ENCODE measurements at places on chromosomes 16 and 17.

- no peak for DNase-seq
Observed at GRCh38 chr16:181565-182021, 1.3 kb downstream of the HBQ1 start.

- no peak for DNase-seq
Observed at GRCh38 chr17:27888945-27889344, 4.2 kb downstream of the LYRM9 start.

GRCh38 chr17:41413353-41413957 lies 10.9 kb downstream of the KRT37 start:
- no peak for DNase-seq

DNA sequence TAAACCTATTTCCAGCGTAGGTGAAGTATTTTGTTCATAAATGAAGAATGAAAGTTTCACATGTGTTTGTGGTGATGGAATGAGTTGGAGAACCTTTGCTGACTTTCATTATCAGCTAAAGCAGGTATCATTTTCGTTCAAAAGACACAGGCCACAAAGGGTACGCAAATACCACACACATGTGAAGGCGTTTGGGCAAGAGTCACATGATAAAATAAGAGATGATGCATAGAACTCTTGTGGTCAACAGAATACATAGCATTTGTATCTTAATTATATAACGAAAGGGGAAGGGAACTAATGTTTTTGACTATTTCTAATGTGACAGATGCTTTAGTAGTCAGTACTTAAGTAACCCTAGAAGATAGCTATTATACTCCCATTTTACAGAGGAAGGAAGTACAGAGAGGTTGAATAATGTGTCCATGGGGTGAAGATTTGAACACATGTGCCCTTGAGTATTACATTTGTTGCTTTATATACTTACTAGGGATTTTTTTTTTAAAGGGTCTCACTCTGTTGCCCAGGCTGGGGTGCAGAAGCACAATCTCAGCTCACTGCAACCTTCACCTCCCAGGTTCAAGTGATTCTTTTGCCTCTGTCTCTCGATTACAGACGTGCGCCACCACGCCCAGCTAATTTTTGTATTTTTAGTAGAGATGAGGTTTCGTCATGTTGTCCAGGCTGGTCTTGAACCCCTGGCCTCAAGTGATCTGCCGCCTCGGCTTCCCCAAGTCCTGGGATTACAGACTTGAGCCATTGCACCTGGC lies 4.8 kb downstream of the RPA1 start:
- no peak for DNase-seq

- DNase-seq, result no peak
Observed at GRCh38 chr16:600781-601180, 10.9 kb downstream of the RAB40C start.

GRCh38 chr16:60458255-60458654 lies 1578.0 kb downstream of the CDH8 start:
- no peak for DNase-seq

DNA sequence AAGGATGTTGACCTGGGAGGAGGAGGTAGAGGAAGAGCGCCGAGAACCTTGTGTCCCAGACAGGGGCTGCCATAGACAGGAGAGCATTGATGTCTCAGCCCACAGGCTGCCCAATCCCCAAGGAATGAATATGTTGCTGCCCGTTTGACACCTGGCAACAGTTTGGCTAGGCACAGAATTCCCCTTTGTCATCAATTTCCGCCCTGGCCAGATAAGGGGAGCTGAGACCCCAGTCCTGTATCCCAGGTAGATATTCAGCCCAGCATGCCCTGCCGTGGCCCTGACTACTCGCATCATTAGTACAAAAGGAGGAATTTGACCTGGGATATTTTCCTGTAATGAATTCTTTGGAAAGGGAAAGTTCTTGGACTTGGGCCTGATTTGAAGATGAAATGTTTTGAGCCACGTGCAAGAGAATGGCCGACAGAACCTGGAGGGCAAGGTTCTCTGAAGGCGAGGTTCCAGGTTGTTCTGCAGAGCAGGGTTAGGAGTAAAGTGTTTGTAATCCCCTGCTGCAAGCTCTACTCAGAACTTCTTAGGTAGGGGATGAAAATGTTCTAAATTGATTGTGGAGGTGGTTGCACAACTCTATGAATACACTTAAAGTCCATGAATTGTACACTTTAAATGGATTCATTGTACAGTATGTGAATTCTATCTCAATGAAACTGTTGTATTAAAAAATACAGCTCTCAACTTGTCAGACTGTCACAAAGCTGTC lies 108.8 kb downstream of the SOCS1 start:
- DNase-seq, result no peak

DNA sequence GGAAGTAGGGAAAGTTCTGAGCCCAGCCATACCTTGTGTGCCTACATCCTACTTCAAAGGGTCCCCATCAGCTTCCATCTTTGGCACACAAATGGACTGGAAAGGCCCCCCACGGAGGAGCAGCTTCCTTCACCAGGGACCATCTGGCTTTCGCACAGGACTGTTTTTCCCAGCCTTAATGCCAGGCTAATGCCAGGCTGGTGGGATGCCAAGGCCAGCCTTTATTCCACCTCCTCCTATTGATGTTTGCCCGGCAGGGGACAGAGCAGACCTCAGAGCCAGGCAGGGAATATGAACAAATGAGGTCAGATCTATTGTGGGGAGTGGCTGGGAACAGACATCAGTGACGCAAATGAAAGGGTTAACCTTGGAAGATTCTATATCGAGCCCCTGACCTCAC lies 5.7 kb downstream of the GPR179 start:
- DNase-seq, result no peak

GRCh38 chr17:57603546-57603945 lies 141.6 kb downstream of the CCDC182 start:
- DNase-seq, result no peak

DNA sequence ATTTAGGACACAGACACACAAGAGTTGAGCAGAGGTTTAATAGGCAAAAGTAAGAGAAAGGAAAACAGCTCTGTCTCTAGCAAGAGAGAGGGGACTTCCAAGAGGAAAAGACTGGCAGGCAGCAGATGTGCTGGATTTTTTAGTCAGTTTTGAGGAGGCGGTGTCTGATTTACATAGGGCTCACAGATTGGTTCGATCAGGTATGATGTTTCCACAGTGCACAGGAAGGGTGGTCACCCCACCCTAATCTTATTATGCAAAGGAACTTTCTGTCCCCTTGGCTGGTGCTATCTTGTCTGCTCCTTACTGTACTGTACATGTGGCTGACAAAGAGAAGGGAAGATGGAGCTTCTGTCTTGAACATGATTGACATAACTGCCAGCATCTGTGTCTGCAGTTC lies 25.3 kb downstream of the BFAR start:
- no peak for DNase-seq

DNA sequence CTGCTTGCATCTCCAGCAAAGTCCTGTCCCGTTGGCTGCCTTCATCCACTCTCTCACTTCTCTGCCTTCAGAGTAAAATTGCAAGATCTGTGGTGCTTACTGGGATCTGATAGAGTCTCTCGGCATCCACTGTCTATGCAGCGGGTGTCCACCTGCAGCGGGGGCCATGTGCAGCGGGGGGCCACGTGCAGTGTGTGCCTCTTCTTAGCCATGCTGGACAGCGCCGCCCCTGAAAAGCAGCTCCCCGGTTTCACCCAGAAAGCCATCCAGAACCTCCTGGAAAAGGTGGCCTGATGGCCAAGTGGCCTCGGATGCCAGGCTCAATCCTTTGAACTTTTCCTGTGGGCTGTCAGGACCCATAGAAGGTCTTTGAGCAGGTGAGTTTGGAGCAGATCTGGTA lies 9.5 kb downstream of the STX4 start:
- no peak for DNase-seq

DNA sequence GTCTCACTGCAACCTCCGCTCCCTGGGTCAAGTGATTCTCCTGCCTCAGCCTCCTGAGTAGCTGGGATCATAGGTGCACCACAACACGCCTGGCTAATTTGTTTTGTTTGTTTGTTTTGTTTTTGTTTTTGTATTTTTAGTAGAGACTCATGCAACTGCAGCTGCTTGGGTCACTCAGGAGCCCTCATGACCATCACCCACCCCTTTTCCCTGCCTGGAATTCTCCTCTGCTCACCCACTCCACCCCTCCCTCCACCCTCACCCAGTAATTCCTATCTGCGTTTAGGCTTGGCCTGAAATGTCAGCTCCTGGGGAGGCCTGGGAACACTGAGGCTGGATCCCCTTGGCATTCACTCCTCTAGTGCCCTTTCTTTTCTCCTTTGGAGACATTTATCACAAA lies 25.5 kb downstream of the TMEM92 start:
- DNase-seq, result no peak
